ENCODE measurements at places on chromosomes 5 and 9.

DNA sequence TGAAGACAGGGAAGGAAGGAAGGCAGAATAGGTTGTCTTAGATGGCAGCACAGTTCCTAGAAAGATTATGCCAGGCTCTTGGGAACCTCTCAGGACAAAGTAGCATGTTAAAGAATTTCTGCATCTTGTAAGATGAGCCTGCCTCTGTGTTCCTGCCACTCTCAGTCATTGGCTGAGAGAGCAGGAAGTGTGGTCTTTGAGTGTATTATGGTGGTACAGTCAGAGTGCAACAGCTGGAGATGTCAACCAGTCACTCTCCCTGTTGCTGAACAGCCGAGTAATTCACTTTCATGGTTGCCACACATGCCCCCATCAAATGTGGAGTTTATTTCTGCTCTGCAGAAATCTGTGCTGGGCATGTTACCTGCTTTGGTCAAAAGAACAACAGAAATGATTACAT lies 659.6 kb upstream of the RIOK2 start:
- no peak for DNase-seq

- no peak for DNase-seq
Measured at GRCh38 chr9:86765746-86766430, 181.4 kb downstream of the GAS1 start.

DNA sequence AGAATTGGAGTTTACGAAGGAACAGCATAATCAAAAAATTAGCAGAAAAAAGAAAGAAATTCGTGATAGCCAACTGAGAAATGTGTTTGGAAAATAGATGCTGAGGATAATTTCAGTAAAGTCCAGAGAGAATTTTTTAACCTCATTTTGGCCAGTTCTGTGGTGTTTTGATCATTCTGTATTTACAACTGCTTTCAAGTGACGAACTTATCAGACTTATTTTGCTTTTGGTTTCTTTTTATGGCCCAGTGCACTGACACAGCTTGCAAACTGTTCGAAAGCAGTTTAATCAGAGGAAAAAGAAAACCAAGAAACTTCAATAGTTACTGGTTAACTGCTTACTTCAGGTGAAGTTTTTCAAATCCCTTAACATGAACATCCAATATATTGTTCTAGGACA lies 1.9 kb downstream of the SDHA start:
- no peak for DNase-seq

DNA sequence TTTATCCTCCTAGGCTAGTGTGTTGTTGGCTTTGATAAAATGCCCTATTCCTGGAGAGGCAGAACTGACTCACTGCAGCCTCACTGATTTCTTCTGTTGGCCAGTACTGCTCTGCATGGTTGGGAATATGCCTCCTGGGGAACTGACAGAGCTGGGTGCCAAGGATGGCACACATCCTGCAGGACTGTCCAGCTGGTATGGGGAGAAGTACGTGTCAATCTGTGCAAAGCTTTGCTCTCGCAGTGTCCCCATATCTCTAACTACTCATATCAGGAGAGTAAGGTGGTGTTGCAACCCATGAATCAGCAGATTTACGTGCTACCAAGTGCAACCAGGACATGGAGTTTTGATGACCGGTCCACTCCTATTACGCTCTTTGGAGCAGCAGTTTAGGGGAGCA lies 74.7 kb downstream of the TEK start:
- no peak for DNase-seq

GRCh38 chr5:65924366-65925043 lies 1.9 kb upstream of the ERBIN start:
- DNase-seq = no peak

GRCh38 chr5:172648755-172649154 lies 7.7 kb downstream of the NEURL1B start:
- no peak for DNase-seq

DNA sequence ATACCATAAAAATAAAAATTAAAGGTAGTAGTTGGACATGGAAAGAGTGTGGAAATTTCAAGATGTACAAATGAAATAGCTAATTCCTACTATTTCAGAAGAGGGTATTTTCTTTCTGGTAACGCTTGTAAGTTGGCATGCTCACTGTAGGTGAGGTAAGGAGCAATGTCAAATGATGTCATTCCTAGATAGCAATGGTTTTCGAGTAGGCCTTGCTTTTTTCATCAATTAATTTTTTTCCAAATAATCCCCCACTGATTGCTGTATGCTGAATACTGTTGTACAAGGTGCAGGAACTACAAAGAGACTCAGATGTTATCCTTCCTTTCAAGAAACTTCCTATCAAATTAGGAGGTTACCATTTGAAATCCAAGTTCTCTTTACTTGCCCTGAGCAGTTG lies 928 bp upstream of the SELENOP start:
- no peak for DNase-seq

GRCh38 chr5:109674596-109674995 lies 15.1 kb upstream of the MAN2A1 start:
- no peak for DNase-seq

DNA sequence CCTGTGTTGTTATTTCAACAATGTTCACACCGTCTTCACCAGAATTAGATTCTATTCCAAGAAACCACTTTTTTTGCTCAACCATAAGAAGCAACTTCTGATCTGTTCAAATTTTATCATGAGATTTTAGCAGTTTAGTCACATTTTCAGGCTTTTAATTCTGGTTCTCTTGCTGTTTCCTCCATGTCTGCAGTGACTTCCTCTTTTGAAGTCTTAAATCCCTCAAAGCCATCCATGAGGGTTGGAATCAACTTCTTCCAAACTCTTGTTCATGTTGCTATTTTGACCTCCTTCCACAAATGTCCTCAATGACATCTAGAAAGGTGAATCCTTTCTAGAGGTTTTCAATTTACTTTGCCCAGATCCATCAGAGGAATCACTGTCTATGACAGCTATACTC lies 25.7 kb upstream of the ENTREP1 start:
- DNase-seq = no peak

- no peak for DNase-seq
Measured at GRCh38 chr5:142474431-142475094, 149.7 kb upstream of the SPRY4 start.

GRCh38 chr5:180079702-180080466 lies 8.3 kb upstream of the RNF130 start:
- no peak for DNase-seq

- no peak for DNase-seq
Measured at GRCh38 chr9:109418827-109419226, 79.3 kb downstream of the PTPN3 start.

- DNase-seq = no peak
Measured at GRCh38 chr9:98317134-98317857, 61.8 kb upstream of the TBC1D2 start.

GRCh38 chr9:137580209-137580953 lies 1.7 kb upstream of the DPH7 start:
- no peak for DNase-seq

GRCh38 chr5:6995115-6995514 lies 281.9 kb downstream of the TENT4A start:
- no peak for DNase-seq

GRCh38 chr9:121942866-121943382 lies 150.2 kb downstream of the TTLL11 start:
- no peak for DNase-seq

DNA sequence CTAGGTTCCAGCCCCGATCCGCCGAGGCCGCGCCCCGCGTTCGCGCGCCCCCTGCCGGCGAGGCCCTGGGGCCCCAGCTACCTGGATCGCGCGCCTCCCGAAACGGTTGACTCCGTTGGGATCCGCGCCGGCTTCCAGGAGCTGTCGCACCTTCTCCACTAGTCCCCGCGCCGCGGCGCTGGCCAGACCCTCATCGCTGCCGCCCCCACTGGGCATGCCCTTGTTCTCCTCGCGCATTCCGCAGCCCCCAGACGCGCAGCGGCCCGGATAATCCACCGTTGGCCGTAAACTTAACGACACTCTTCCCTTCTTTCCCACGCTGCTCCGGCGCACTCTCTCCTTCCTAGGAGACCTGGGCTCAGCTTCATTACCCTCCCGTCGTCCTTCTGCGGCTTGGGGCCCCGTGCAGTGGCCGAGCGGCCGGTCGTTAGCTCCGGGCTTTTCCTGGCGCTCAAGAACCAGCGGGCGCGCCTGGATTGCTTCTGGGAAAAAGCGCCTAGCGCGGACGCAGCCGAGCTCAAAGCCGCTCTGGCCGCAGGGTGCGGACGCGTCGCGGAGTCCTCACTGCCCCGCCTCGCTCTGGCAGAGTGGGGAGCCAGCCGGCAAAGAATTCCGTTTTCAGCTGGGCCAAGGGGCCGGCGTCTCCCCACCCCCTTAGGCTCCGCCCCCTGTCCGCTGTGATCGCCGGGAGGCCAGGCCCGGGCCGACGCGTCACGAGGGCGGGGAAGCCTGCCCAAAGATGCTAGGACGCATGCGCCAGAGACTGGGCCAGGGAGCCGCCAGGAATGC lies at the start of gene CDKN2B:
CDKN2B (minus strand) TSS at position 589 of the 789 bp plus-strand sequence; CDS start at position 237, 352 bp downstream.
- DNase-seq = peak; percentile 83

- DNase-seq = no peak
Measured at GRCh38 chr5:115637507-115637906, 11.7 kb upstream of the TMED7 start.

GRCh38 chr5:9654886-9655285 lies 24.7 kb upstream of the TAS2R1 start:
- no peak for DNase-seq

- no peak for DNase-seq
Measured at GRCh38 chr5:127586811-127587210, 62.1 kb upstream of the CTXN3 start.

DNA sequence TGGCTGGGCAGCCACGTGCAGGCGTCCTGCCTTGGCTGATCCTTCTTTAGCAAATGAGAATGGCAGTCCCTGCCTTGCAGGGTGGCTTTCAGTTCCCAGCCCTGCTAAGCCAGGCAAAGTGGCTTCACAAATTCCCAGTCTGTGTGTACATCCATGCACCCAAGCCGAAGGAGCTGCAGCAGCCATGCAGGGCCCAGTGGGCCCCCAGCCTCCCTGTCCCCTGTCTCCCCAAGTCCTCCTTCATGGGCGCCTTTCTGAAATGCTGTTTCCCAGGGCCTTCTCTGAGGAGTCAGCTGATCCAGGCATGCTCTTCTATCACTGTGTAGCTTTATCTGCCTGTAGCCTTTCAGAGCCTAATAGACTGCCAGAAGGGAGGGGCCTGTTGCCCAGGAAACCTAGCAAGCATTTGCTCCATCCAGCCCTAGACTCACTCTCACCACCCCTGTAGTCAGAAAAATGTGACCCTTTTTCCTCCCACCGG lies 47.4 kb upstream of the SHC3 start:
- DNase-seq = no peak

DNA sequence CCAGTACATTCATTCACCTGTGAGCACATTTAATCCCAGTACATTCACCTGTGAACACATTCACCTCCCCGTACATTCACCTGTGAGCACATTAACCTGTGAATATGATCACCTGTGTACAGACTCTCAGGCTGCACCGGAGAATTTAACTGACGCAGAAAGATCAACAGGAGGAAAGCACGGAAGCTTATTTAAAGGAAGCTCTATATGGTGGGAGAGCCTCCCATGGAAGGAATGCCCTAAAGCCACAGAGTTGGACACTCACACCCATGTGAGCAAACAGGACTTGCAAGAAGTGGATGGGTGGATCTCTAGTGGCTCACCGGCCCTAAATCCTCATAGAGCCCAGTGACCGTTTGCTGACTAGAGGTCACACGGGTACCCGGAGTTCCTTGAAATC lies 38.2 kb downstream of the TRIP13 start:
- no peak for DNase-seq

- DNase-seq = no peak
Measured at GRCh38 chr9:22922222-22922621, 475.6 kb downstream of the DMRTA1 start.

DNA sequence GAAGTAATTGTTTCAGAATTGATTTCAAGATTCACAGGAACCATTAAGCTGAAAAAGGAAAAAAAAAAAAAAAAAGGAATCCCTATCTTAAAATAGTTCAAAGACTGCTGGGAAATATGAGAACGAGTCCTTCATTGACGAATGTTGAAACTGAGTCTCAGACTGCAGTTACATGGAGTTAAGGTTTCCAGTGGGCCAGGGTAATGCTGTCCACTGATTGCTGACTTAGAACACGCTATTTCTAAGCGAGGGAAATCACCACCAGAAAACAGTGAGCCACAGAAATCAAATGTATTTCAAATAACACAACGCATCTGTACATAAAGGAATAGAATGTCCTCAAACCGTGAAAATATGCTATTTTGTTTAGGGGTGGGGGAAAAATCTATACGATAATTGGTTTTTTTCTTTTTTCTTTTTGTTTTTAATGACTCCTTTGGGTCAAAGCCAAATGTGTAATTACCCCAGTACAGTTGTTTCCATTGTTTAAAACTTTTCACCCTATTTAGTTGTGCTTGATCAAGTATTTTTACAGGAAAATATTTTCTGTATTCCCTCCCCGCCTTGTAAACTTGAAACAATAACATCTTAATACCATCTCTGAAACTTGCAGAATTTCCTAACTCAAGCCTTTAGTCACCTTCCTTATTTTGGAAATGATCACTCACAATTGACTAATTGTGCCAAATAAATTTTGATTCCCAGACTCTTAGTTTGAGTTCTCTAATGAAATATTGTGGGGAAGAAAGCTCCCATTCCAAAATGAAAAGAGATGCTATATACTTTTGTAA lies 208.3 kb downstream of the MCTP1 start:
- no peak for DNase-seq

All from HFF-Myc (cell line).